ENCODE measurements at places on chromosomes 16 and 17.

- peak; percentile 54 for DNase-seq
Measured at GRCh38 chr17:68398691-68399637, 58.3 kb downstream of the WIPI1 start.

DNA sequence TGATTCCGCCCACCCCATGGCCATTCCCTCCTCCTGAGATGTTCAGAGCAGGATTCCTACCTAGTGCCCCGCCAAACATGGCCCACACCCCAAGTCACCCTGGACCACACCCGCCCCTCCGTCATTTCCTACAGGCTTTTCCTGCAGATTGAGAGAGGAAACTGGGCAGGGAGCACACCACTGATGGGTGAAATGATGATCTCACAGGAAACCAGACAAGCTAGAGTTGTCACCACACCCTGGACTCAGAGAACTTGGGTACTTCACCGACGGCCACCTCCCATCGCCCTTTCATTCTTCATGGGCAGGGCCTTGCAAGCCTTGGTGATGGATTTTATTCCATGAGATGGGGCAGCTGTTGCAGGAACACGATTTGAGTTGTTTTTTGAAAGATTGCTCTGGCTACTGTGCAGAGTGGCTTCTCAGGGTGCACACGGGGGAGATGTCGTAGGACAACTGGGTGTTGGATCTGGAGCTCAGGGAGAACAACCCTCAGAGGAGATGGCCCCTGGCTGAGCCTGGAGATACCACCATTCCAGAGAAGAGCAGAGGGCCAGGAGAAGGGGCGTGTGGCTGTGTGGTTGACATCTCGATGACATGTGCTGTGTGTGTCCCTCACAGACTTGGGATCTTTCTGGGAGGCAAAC is 7.4 kb upstream of the B9D1 start:
- no peak for DNase-seq

DNA sequence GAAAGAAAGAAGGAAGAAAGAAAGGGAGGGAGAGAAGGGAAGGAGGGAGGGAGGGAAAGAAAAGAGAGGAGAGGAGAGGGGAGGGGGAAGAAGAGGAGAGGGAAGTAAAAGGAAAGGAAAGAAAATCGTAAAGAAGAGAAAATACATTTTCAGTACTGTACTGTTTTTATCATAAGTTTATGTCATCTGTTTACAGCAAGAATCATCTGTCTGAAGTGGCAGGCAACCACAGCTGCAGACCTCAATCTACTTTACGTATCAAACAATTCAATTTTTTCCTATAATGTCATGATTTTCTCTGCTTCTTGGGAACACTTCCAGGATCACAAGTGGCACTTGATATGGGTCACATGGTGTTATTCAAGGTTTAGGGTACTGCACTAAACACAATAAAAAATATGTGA is 58.3 kb downstream of the USP32 start:
- no peak for DNase-seq

DNA sequence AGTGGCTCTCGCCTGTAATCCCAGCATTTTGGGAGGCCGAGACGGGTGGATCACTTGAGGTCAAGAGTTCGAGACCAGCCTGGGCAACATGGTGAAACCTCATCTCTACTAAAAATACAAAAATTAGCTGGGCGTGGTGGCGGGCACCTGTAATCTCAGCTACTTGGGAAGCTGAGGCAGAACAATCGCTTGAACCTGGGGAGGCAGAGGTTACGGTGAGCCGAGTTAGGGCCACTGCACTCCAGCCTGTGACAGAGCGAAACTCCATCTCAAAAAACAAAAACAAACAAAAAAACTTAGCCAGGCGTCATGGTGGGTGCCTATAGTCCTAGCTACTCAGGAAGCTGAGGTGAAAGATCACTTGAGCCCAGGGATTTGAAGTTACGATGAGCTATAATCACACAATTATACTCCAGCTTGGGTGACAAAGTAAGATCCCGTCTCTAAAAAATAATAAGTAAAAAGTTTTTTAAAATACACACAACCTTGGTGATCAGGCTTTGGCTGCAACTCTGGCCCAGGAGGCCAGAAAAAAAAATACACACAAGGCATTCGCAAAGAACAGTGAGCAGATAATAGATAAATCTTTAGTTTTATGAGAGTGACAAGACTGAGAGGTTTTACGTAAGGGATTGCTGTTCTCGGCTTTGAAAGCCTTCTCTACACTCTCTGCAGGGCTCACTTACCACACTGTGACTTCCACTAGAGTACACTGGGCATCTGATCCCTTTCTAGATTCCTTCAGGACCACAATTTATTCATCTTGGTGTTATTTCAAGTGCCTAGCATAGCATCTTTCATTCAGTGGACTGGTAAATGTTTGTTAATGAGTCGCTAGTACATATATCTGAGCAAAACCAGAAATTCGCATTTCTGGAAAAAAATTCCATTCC is 5.9 kb downstream of the GSPT1 start:
- no peak for DNase-seq

DNA sequence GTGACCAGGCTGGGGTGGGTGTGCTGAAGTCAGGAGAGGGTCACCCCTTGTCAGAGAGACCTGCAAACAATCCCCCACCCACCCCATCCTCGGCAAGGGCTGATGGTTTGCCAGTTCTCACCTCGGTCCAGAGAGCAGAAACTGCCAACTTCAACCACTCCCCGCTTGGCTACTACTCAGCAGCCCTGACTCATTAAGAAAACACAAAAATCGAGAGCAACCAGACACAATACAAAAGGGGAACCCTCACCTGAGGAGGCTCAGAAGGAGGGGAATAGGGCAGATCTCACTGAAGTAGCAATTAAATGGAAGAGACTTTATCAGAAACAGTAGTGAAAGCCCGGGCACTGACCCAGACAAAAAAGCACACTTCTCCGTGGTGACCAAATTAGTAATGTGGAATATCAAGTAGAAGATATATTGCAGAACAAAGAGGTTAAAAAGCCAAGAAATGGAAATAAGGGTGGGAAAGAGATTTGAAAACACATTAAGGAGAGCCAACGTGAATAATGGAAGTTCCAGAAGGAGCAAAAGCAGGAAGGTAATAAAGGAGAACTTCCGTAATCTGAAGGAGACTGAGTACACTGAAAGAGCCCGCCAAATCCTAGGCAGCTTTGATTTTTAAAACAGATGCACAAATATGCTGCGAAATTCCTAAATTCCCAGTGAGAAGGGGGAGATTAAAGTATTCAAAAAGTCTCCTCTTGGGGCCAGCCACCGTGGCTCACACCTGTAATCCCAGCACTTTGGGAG is 23.6 kb downstream of the CENPV start:
- DNase-seq: no peak

GRCh38 chr17:17172990-17173389 is 33.1 kb downstream of the PLD6 start:
- DNase-seq: no peak

- DNase-seq: no peak
Measured at GRCh38 chr16:5895137-5895536, 797.5 kb upstream of the EEF2KMT start.

DNA sequence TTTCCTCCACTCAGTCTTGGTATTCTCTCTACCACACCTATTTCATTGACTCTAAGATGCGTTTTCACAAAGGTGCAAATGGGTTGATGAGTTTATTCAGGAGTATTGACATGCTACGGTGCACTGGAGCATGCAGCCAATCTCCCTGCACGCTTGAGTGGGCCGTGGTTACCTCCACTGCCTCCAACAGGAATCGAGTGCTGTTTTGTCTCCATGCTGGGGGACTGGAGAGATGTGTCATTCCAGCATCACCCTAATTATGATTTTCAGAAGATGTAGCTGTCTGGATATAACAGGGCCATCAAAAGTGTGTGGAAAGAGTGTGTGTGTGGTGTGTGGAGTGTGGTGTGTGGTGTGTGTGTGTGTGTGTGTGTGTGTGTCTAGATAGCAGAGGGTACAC is 351.6 kb upstream of the ZFHX3 start:
- DNase-seq: no peak

GRCh38 chr16:68978303-68978954 is 127.0 kb upstream of the HAS3 start:
- DNase-seq: no peak

GRCh38 chr16:29891525-29892457 is 7.6 kb downstream of the SEZ6L2 start:
- DNase-seq: no peak

DNA sequence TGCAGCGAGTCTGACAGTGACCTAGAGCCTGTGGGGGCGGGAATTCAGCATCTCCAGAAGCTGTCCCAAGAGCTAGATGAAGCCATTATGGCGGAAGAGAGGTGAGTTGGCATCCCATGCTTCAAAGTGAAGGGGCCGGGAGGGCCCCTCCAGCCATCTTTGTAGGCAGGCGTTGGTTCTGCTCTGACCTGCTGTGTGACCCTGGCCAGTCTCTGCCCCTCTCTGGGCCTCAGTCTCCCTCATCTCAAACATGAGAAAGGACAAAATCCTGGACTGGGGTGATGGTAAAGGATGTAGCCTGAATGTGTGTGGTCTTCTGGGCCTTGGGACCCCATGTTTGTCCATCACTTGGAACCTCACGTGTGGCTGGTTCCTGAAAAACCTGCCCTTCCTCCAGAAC is 5.1 kb downstream of the PIMREG start:
- no peak for DNase-seq

DNA sequence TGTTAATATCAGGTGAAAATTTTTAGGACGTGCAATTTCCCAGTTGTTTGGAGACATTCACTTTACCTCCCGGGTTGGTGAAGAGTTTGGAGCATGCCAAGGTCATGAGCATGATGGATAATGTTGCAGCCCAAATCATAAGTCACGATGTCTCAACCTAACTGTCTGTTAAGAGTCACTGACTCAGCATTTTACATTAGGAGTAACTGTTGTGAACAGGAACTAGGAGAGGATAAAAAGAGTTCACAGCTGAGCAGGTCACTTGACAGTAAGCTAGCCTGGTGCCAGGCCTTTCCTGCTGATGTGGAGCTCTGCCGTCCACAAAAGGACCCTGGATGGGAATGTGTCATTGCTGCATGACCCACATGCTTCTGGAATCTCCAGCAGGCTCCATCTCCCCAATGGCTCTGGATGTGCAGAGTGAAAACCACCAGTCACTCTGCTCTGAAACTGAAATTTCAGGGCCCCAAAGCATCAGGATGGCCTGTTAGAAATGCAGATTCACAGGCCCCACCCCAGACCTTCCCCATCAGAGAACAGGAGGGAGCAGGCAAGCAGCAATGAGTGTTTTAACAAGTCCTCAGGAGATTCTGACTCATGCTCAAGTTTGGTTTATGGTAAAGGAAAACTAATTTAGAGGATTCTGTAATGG is 371.6 kb upstream of the MAF start:
- DNase-seq: no peak

DNA sequence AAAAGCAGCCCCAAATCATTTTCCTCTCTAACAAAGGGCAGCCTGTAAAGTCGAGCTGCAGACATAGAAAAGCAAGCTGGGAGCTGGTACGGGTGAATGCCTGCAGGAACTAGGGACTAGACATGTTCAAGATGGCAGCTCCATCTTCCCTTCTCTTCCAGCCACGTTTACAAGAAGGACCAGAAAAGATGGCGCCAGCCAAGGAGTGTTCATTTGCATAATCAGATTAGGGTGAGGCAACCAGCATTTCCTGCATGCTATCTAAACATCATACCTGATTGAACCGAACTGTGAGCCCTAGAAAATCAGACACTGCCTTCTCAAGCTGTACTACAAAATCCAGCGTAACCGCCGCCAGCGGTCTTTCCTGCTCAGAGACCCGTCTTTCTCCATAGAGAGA is 896.8 kb downstream of the CDH11 start:
- DNase-seq: no peak

GRCh38 chr17:74873874-74874614 is 1.2 kb upstream of the FDXR start:
- no peak for DNase-seq

DNA sequence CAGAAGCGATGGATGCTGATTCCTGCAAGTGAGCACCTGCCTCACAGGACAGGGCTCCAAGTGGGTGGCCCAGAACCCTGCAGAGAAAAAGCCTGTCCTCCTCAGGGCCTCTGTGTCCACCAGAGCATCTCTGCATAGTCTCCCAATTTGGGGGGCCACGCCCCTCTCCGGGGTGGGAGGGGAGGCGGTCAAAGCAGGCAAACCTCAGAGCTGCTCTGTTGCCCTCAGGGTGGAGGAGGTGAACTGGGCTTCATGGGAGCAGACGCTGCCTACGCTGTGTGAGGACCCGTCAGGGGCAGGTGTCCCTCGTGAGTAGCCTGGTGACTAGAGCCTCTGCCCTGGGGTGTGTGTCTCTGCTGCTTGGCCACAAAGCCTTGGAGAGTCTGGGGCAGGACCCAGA is 19.3 kb downstream of the TRPV2 start:
- DNase-seq: no peak

DNA sequence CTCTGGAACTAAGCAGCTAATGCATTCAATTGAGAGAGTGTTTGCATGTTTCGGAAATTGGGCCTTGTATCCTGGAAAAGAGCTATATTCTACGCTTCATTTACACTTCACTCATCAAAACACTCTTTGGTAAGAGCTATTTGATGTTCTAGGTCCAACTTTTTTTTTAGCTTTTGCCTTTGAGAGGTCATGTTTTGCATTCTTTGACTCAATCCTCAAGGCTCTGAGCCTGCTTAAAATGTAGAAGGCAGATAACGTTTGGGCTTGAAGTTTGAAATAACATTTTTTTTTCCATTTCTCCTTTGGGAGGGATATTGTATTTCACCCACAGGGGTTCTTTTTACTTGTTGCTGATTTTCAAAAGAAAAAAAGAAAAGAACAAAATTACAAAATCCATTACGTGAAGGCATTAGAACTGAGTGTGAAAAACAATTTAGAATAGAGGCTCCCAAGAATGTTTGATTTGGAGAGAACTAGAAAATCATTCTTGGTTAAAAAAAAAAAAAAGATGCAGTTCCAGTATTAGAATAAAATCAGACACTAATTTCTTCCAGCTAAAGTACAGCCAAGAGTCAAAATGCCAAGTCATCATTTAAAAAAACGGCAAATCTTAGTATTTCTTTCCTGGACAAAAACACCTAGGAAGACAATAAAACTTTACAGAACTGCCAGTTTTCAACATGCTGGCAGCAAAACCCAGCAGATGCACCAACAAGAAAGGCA is 268.5 kb downstream of the GRIN2A start:
- no peak for DNase-seq

- DNase-seq: no peak
Measured at GRCh38 chr17:29683481-29683880, 60.8 kb upstream of the CORO6 start.

DNA sequence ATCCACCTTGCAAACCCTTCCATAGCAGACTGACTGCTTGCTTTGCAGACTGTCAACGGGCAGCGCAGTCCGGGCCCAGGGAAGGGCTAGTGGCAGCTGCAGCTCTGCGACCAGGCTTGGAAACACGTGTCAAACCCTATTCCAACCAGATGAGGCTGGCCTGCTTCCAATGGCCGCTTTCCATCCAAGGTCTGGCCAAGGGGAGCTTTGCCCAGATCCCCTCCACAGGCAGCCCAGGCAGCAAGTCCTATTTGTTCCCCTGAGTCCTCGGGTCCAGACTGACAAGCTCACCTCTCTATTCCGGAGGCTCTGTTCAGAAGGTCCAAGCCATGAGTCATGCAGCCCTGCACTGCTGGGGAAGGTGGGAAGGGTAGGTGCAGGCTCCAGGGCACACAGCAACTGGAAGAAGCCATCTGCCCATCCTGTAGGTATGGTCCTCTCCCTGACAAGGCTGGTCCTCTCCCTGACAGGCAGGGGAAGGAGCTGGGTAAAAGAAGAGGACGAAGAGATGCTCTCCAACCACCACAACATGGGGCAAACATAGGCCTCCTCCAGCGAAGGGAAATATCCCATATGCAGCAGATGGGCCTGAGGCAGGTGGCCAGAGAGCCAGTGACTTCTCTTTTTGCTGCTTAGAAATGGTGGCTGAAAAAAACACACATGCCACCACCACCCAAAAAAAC is 22.6 kb upstream of the AXIN2 start:
- no peak for DNase-seq

- DNase-seq: no peak
Measured at GRCh38 chr16:68770671-68771070, 33.6 kb downstream of the CDH1 start.

GRCh38 chr17:40844671-40845107 is 22.3 kb upstream of the KRT10 start:
- DNase-seq: no peak

All from activated naive CD8-positive, alpha-beta T cell treated with anti-CD3 and anti-CD28 coated beads, Interleukin-2, amount 50 U/mL, for 24 hours (primary cell).